ENCODE measurements at places on chromosomes 7 and 10.

GRCh38 chr10:4282496-4282895, 497.5 kb upstream of the KLF6 start:
- DNase-seq: no peak

- DNase-seq: no peak
These were observed 121.9 kb downstream of the RALA start for GRCh38 chr7:39745320-39745719.

DNA sequence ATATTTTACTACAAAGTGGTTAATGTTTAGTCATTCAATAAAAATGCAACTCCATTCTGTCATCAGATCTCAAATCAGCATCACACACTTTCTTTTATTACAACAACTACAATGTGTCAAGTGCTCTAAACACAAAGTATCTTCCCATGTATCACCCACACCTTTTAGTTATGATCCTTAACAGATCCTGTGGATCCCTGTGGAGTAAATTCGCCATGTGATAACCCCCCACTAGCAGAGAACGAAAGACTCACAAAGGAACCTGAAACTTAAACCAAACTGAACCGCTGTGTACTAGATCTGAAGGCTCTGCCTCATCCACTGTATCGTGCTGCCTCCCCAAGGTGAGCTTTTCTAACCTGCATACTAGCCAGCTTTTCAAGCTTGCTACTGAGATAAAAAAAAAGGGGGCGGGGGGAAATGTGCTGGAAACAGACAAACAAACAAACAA, 1.7 kb downstream of the DPY19L1 start:
- DNase-seq: no peak

DNA sequence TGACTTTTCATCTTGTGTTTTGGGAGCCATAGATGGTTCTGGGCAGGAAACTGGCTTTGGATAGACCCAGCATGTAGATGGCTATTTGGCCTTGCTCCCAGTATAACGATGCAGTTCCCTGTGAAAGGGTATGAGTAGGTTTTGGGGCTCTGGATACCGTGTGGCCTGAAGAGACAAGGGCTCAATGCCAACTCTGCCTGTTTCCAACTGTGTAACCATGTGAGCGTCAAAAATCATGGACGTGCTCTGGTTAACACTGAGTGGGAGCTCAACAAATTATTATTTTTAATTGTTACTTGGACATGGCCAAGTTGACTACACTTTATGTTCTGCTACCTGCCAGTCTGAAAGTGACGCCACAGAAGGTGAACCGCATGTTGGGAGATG, 41.8 kb downstream of the EGFR start:
- no peak for DNase-seq

DNA sequence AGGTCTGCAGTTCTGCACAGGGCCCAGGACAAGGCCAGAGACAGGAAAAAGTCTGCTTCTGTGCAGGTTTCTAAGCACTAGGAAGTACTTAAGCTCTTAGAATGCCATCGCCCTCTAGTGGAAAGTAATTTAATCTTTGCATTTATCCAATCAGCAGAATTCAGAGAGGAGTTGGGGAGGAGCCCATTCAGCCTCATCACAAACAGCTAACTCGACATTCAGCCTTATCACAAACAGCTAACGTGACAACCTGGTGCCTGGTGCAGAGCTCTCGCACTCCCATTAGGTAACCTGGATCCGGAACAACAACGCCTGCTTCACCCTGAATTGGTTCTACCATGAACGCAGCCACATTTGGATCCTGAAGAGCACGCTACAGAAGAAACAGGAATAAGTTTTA, 15.2 kb downstream of the OAT start:
- DNase-seq: no peak

GRCh38 chr7:8296362-8296659, 34.3 kb upstream of the ICA1 start:
- DNase-seq: no peak

- DNase-seq: no peak
These were observed 209.0 kb downstream of the JCAD start for GRCh38 chr10:29850371-29850770.

DNA sequence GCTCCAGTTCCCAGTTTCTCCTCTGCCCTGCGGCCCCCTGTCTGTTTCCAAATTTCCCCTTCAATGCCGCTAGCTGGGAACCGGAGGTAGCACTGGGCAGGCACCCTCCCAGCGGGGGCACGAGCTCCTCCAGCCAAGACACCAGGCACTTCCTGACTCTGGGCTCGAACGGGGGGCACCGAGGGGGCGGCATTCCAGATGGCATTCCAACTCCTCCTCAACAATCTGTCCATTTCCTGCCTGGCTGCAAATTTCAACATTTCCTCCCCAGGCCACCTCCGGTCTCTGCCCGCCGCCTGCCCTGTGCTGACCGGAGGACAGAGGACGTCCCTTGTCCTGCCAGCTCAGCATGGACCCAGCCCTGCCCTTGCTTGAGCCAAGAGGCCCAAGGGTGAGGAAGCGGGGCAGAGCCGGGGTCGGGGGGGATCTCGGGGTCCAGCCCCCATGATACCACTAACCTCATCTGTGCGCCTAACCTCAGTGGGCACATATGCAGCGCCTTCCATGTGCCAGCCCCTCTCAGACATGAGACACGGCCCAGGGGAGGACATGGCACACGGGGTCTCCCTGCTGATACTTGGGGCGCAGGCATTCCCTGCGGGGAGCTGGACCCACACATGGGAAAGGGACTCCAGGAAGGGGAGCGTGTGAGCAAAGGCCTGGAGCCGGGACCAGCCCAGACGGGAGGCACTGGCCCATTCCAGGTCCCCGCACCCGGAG, 58.0 kb downstream of the PDGFA start:
- DNase-seq: no peak

GRCh38 chr7:131781-132482, 60.4 kb upstream of the FAM20C start:
- no peak for DNase-seq

DNA sequence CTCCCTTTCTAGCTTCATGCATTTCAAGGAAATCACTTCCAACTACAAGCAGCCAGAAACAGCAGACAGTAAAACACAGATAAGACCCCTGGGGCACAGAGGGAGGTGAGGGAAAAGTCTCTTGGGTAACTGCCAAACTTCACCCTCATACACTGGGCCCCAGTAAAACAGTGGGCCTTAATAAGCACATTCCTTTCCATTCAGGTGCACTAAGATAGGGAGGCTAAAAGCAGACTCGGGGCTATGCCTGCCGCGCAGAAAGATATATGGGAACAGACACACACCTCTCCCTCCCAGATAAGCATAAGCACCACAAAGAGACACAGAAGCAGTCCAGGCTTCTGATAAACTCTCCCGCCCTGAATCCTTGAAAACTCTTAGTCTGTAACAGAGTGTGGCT, 117.0 kb downstream of the TYW1B start:
- DNase-seq: no peak

- DNase-seq: no peak
These were observed 184.0 kb downstream of the DIP2C start for GRCh38 chr10:505419-505818.

- DNase-seq: no peak
These were observed 108.4 kb upstream of the PALS2 start for GRCh38 chr7:24464861-24465260.

GRCh38 chr7:90853205-90853604, 257.1 kb downstream of the CDK14 start:
- no peak for DNase-seq

DNA sequence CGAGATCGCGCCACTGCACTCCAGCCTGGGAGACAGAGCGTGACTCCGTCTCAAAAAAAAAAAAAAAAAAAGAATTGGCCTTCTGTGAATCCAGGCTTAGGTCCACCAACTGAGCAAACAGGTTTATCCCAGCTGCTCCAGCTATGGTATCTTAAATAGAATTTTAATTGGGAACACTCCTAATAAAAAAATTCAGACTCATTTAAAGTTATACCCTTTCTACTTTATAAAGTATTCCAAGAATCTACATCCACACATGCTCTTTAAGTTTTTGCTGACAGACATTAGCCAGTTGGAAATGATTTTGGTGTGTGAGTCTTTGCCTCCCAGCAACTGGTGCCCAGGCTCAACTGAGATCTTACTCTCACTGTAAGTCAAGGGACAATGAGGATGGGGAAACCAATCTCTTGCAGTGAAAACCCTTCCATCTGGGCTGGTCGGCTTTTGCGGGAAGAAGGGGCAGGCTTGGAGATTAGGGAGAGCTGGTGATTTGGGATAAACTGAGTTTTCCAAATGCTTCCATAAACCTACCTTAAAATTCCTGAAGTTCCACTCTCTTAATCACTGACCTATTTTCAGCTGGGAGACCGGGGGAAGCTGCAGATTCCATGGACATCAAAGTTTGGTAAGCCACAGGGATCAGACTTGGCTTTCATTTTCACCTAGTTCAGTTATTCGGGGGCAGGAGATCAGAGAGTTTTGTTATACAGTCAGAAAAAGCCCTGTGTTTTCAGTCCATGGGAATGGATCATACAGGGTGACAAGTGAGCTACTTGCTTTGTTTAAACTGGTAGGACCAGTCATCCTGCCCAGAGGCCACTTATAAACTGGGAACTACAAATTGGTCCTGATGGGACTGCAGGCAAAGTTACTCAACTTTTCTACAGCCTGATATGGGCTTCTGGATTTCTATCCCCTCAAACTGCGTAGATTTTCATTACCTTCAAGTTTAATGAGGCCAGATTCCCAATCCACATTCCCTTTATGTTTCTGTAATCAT, 89.3 kb upstream of the ZNF746 start:
- no peak for DNase-seq

- DNase-seq: no peak
These were observed 164.3 kb downstream of the BAMBI start for GRCh38 chr10:28841625-28842024.

GRCh38 chr10:57917019-57917418, 350.7 kb downstream of the IPMK start:
- DNase-seq: no peak

- no peak for DNase-seq
These were observed 77.5 kb upstream of the CTTNBP2 start for GRCh38 chr7:117950601-117951260.
